ENCODE measurements at places on chromosomes 4 and X.
A peak's percentile ranks its signal among the peaks of the same experiment; 100 is the strongest.

DNA sequence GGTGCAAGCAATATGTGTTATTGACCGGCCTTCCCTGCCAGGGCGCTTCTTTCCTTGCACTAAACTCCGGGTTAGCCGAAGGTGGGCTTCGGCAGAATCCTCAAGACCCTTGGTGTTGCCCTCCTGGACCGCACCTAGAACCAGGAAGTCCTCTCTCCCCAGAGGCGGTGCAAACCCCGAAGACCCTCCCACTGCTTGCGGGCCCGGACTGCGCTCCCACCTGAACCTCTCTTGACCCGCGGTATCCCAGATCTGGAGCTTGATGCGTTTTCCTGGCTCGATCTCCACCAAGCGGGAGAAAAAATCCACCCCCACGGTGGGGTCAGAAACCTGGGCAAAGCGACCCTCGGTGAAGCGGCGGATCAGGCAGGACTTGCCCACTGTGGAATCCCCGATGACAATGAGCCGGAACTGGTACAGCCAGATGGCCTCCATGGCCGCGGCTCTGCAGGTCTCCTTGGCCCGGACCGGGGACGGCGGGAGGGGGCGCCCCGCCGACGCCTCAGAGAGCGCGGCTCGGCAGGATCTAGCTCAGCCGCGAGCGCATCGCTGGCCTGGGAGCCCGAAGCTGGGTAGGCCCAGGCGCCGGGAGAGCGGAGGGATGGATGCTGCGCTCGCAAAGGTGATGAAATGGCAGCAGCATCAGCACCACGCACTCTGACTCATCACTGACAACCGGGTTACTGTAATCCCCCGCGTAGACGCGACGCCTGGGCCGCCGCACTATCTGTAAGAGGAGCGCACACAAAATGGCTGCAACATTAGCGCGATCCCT, at the start of gene RAB39B:
Gene RAB39B, minus strand, starts transcription at position 638 of the 775 bp plus-strand sequence. Its CDS starts 203 bp downstream, at position 435.
- peak; percentile 57 for DNase-seq

- no peak for DNase-seq
Observed at GRCh38 chrX:108261549-108262203, 170.1 kb downstream of the ATG4A start.

GRCh38 chr4:98530572-98530971, 127.8 kb downstream of the TSPAN5 start:
- DNase-seq = no peak

- no peak for DNase-seq
Observed at GRCh38 chr4:91359041-91360031, 944.4 kb upstream of the GRID2 start.
